ENCODE measurements at places on chromosomes 4 and X.

DNA sequence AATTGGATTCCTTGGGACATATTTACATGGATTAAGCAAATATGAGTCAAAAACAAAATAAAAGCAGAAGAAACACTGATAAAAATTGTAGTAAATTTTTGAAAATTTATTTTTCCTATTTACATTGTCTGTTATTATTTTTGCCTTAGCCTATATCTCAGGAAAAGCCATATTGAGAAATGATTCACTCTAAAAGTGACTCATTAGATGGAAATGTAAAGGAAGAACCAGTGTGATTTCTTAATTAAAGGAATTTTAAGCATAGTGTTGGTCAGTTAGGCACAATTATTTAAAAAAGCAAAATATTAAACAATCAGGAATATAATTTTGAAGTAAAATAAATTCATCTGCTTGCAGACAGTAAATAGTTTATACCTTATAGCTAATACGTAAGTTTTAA lies 167.4 kb upstream of the NAP1L5 start:
- DNase-seq, result no peak

DNA sequence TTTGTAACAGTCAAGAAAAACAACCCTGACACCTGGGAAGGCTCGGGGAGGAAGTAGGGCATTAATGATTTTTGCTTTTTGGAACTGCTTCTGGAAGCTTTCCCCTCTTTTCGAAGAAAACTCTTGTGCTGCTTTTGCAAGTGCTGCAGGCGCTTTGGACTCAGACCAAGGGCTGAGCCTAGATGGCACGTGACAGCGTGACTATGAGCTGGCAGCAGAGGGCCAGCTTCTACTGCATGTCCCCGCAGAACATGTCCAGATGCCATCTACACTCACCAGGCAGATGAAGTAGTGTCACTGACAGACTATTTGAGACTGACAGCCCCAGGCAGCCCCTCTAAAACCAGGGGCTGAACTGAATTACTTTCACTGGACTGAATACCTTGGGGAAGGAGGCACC lies 6.2 kb downstream of the NR0B1 start:
- DNase-seq, result no peak

DNA sequence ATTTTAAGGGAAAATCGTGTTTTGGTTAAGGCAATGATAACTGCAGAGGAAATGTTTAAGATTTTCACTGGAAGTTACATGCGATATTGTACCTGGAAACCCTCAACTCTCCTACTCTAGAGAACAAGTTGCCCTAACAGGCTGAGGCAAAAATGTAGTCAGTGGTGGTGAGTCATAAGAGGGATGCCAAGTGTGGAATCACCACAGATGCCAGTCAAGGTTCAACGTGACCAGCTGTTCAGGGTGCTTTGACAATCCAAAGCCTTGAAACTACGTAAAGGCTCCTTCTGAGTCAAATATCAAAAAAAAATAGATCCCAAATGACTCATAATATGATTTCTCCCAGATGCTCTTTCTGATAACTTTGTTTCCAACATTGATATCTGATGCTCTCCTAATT lies 77.9 kb upstream of the AFF2 start:
- DNase-seq, result no peak

- DNase-seq, result peak; percentile 23
Observed at GRCh38 chr4:15396157-15396800, 31.6 kb upstream of the C1QTNF7 start.

DNA sequence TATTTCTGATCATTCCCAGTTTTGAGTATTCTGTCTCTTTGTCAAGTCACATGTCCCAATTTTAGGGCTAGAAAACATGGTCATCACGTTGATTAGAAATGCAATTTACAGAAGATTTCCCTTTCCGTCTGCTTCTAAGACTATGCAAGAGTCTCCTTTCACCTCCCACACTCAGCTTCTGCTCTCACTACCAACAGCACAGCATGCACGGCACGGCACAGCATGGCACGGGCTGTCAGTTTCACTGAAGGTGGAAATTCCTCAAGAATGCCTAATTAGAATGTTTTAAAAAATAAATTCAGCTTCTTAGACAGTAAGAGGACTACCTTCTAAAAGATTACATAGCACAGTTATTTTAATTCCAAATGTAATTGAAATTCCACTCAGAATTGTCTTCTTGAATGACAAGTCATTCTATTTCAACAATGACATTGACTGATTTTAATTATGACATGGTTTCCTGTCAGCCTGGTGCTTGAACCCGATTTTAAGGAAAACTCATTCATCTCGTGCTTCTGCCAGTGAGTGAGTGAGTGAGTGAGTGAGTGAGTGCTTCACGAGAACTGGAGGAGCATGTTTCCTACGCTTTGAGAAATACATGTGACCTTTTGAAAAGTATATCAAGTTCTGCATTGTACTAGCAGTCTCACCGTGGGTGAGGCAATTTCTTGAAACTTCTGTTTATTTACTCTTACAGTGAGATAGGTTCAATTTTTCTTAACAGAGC lies 124.8 kb upstream of the SORBS2 start:
- no peak for DNase-seq

DNA sequence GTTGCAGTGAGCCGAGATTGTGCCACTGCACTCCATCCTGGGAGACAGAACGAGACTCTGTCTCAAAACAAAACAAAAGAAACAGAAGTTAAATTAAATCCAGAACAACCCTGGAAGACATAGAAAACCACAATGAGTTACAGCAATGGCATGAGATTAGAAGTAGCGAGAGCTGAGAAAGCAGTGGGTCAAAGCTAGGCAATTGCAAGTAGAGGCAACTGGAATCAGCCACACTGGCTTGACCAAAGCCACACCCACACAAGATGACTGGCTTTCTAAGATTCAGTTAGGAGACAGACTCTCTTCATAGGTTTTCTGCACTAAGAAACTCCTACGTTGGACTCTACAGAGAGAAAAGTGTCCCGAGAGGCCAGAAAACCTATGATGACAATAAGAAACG lies 443.0 kb downstream of the GPM6A start:
- no peak for DNase-seq

DNA sequence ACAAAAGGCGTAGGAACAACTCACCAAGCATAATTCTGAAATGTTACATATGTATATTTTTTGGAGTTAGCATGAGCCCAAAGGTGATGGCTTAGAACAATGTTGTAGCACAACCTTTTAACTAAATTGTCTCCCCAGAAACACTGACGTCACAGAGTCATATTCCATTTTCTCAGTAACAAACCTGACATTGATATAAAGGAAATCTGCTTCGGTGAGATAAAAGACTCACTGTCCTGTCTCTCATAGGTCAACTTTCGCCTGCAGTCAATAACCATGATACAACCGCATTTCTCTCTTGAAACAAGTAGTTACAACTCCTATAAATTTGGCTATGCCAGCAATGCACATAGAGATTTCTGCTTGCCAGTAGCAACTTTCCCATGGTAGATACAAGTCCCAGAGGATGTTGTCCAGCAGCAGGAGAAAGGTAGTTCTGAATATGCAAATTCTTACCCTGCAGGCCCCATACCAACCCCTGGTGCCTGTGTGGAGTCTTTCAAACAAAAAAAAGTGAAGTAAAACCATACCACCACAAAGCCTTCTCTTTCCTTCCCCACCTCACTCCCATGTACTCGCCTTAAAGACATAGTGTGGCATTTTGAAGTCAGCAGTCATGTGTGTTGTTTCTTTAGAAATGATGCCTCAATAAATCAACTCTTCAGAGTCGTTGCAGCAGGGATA lies 47.9 kb downstream of the MTM1 start:
- no peak for DNase-seq

DNA sequence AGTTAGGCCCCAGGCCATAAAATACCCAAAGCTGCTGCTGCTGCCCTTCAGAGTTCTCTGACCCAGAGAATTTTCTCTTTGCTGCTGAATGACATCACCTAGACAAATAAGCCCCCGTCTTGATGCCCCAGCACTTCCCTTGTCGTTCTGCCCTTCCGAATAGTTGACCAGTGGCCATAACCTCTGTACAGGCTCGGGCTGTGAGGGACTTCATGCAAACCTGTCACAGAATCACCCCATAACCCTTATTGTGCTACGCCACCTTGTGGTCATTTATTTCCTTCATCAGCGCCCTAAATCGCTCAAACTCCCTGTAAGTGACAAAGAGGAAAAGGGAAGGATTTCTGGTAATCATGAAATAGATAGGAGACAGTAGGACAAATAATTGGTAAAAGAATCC lies 18.8 kb downstream of the SPACA5 start:
- DNase-seq, result no peak

DNA sequence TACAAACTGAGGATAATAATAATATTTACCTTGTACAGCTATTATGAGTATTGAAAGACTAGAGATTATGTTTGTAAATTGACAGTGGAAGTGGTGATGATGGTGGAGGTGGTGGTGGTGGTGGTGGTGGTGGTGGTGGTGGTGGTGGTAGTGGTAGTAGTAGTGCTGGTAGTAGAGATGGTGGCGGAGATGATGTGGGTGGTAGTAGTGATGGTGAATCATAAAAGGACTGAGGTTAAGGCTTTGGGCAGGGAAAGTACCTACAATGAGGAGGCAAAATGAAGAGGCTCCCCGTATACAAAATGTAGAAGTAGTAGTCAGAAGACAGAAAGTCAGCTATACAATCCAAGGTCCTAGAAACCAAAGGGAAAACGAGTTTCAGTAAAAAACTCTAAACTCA lies 214.1 kb downstream of the BCOR start:
- no peak for DNase-seq

- no peak for DNase-seq
Observed at GRCh38 chr4:113783701-113784100, 22.2 kb upstream of the CAMK2D start.

GRCh38 chr4:6395466-6396228 lies 76.8 kb downstream of the PPP2R2C start:
- no peak for DNase-seq

DNA sequence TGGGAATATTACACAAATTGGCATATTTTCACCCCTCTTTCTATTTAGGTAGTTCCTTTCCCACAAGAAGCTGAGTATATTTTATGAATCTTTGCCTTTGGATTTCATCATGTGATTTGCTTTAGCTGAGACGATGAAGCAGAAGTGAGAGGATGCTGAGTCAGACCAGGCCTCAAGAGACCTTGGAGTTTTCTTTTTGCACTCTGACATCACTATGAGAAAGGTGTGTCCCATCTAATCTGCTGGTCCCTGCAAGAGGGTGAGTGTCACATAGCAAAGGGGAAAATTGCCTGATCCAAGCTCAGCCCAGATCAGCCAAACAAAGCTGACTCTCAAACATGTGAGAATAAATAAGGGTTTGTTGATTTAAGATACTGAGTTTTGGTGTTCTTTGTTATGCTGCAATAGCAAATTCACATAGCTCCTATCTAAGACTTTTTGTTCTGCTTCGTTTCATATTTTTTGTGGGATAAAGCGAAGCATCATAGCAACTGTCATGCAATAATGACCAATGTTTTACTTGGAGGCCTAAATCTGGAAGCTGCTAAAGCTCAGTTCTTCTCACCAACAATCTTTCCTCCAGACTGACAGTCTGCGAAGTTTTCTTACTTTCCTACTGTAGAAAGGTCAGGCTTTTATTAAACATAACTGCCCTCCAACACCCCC lies 176.9 kb downstream of the PDHA2 start:
- no peak for DNase-seq

DNA sequence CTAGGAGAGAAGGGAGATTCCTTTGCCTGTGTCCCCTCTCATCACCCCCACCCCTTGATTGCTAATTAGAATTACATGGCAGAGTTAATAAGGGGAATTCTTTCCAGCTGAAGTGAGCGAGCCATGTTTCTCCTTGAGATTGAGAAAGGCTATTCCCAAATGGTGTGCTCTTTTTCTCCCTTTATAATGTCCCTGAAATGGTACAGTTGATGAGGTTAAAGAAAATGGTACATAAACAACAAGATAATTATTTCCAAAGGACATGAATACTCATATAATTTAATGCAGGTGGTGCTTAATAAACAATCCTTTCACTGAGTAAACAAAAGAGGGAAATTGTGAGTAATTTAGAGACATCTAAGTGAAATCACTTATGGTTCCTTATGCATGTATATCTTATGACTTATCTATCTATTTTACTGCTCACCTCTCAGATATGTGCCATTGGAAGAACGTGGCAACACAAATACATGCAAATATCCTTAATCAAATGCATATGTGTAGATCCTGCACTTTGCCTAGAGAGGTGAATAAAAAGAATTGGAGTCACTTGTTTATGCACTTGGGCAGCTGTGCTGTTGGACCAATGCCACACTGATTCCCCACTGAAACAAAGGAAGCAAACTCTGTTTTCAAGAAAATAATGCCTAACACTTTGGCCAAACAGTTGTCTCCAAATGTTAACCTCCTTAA lies 106.6 kb upstream of the WDR44 start:
- no peak for DNase-seq

- DNase-seq, result no peak
Observed at GRCh38 chrX:153582896-153583295, 16.0 kb downstream of the CCNQ start.

- no peak for DNase-seq
Observed at GRCh38 chr4:183659872-183660242, 764 bp downstream of the TRAPPC11 start.

- DNase-seq, result no peak
Observed at GRCh38 chr4:121400632-121401031, 19.8 kb upstream of the QRFPR start.

DNA sequence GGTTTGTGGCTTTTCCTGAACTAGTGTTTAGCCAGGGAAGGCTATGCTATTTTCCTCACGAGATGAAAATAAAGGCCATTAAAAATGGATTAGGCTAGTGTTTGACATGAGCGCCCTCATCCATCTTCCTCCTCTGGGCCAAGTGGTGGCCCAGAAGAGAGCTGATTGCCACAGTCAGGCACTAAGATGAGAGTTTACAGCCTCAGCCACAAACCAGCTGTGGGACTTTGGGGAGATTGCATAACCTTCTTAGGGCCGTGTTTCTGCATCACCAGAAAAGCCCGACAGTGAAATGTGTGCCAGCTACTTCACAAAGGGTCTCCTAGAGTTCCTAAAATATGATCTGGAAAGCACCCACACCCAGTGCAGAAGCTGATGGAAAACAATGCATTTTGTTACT lies 42.3 kb upstream of the LNX1 start:
- DNase-seq, result no peak

DNA sequence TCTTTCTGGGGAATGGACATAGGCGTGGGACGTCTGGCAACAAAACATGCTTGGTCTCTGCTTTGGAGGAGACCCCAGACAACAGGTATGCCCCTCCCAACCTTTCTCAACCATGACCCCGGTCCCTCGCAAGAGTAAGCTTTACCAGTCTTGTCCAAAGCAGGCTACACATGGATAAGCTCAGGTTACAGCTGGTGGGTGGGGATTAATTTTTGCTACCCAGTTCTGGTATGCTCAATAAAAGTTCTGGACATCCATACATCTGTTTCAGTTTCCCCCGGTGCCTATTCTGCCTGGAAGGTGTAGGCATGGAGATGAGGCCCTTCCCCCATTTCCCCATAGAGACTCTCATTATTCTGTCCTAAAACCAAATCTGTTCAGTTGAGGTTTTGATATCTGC lies 54.5 kb upstream of the NOCT start:
- no peak for DNase-seq

- no peak for DNase-seq
Observed at GRCh38 chrX:9656277-9656676, 109.4 kb downstream of the GPR143 start.

GRCh38 chrX:115591856-115592842 lies 31.2 kb downstream of the PLS3 start:
- DNase-seq, result no peak
